ENCODE measurements at places on chromosomes 5 and 9.
A peak's percentile ranks its signal among the peaks of the same experiment; 100 is the strongest.

DNA sequence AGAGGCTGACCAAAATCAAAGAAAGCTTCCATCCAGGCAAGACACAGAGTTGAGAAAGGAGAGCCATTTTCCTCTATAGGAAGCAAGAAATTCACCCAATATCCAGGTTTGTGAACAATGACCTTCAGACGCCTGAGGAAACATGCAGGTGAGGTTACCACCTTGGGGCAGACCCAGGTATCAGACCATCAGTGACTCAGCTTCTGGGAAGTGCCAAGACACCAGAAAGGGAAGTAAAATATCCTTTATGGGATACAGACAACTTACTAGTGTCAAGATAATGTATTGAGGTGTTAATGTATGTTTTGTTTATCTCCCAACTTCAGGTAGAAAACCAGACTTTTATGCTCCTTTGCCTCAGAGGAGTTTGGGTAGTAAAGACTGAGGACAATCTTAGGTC lies 2.2 kb upstream of the DTWD2 start:
- no peaks in the 10 kb centered on the region for H3K27me3 ChIP-seq
- DNase-seq = no peak
- H3K4me3 ChIP-seq = no peak overlapping the region
- H3K27ac ChIP-seq = no peak overlapping the region
- no peaks in the 10 kb centered on the region for H3K36me3 ChIP-seq
- H3K4me1 ChIP-seq = peaks cover 18% of the 10 kb centered on the region

DNA sequence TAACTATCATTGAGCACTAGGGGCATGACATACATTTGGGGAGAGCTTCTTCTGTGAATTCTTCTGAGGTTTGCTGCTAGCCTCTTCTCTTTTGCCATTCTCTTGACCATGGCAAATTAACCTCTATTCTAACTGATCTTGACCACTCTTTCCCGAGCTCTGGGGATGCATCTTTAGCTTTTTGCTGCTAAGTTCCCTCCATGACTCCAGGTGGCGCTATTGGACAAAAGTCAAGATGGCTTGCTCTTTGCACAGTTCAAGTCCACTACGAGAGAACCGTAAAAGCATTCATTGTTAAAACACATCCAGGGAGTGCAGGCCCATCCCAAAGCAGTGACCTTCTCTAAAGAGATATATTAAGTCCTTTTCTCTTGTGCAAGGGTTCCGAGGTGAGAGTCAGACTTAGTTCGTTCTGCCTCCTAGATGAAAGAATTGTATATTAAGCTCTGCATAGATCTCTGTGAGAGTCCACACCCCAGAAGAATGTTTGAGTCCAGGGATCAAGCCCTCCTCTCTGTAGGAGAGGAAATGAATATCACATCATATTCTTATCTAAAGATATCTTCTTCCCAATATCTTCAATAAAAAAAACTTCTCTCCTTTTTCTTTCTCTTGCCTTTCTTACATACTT lies 1152.9 kb upstream of the CDH6 start:
- no peaks in the 10 kb centered on the region for H3K27me3 ChIP-seq
- H3K36me3 ChIP-seq = no peaks in the 10 kb centered on the region
- H3K4me1 ChIP-seq = no peaks in the 10 kb centered on the region
- no peak for DNase-seq
- H3K4me3 ChIP-seq = no peak overlapping the region
- H3K27ac ChIP-seq = no peak overlapping the region

DNA sequence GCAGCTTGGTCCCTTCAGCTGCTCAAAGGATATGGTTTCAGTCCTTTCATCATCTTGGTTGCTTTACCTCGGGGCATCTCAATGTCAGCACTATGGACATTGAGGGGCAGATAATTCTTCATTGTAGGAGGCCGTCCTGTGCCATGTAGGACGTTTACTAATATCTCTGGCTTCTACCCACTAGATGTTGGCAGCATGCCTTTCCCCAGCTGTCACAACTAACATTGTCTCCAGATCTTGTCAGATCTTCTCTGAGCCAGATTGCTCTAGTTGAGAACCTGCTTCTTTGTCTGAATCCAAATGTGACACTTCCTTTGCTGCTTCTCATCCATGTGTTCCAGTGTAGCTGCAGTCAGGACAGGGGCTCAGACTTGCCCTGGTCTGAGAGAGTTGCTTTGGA lies 10.3 kb downstream of the PTPA start:
- H3K27me3 ChIP-seq = no peaks in the 10 kb centered on the region
- no peak overlapping the region for H3K27ac ChIP-seq
- no peak for DNase-seq
- H3K4me1 ChIP-seq = no peaks in the 10 kb centered on the region
- H3K4me3 ChIP-seq = no peak overlapping the region

- H3K27me3 ChIP-seq = no peaks in the 10 kb centered on the region
- H3K36me3 ChIP-seq = no peaks in the 10 kb centered on the region
Observed at GRCh38 chr5:170365831-170366230, 23.3 kb downstream of the KCNMB1 start.

DNA sequence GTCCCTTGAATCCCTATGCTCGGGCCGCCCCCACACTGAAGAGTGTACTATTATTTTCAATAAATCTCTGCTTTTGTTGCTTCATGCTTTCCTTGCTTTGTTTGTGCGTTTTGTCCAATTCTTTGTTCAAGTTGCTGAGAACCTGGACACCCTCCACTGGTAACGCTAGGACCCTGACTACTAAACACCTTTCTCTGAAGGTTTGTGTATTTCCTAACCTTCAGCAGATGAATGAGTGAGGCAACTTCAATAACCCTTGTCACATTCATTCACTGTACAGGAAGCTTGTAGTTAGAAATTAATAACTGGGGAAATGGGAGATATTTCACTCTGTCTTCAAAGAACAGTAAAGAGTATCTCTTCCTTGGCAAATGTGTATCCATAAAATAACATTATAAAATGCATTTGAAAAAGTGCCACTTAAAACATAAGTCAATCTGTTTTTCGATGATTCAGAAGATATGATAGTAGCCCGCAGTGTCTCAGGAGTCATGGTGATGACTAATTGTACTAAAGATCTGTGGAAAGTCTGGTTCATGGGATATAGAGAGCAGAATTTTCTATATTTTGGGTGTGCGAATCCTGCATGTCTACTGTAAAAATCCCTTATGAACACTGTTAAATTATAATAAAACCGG lies 43.2 kb upstream of the ANKH start:
- DNase-seq = no peak
- H3K27me3 ChIP-seq = no peaks in the 10 kb centered on the region
- H3K36me3 ChIP-seq = no peaks in the 10 kb centered on the region
- peaks cover 27% of the 10 kb centered on the region for H3K4me1 ChIP-seq
- peak overlapping the region; percentile 13 for H3K27ac ChIP-seq

- H3K4me3 ChIP-seq = no peak overlapping the region
- no peaks in the 10 kb centered on the region for H3K36me3 ChIP-seq
- peak overlapping the region; percentile 18 for H3K27ac ChIP-seq
- DNase-seq = no peak
Observed at GRCh38 chr5:68891718-68892117, 202.1 kb upstream of the SLC30A5 start.

- DNase-seq = no peak
- H3K36me3 ChIP-seq = no peaks in the 10 kb centered on the region
- H3K27me3 ChIP-seq = no peaks in the 10 kb centered on the region
- H3K27ac ChIP-seq = no peak overlapping the region
- no peak overlapping the region for H3K4me3 ChIP-seq
- H3K4me1 ChIP-seq = peaks cover 7% of the 10 kb centered on the region
Observed at GRCh38 chr5:80934751-80935150, 25.4 kb upstream of the RASGRF2 start.

- H3K27me3 ChIP-seq = peaks cover 61% of the 10 kb centered on the region
- peaks cover 2% of the 10 kb centered on the region for H3K36me3 ChIP-seq
Observed at GRCh38 chr5:38559428-38559827, 3.0 kb upstream of the LIFR start.

GRCh38 chr5:173733021-173733420 lies 116.6 kb upstream of the BOD1 start:
- no peak for DNase-seq
- H3K4me3 ChIP-seq = no peak overlapping the region
- H3K4me1 ChIP-seq = no peaks in the 10 kb centered on the region

DNA sequence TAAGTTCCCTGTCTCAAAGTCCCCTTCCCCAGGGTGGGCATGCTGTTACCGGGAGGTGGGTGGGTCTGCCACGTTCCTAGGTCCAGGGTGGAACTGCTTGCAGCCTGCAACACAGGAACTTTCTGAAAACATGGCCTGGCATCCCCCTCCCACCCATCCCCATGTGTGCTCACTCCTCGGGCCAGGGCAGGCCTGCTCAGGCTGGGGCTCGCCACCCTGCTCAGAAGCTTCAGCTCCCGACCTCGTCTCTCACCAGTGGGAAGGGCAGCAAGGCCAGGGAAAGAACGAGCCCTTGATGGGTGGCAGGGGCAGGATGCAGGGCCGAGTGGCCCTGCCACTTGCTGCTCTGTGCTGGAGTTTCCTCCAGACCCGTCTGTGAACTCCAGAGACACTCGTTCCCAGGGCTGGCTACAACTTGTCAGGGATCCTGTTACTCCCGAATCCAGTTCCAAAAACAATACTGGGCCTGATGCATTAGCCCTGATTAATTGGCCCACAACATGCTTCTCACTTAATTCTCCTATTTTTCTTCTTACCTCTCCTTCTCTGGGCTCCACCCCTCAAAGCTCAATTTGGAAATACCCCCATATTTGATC lies 197.3 kb downstream of the SLIT3 start:
- H3K36me3 ChIP-seq = no peaks in the 10 kb centered on the region
- no peak overlapping the region for H3K4me3 ChIP-seq
- peaks cover 3% of the 10 kb centered on the region for H3K27me3 ChIP-seq
- H3K4me1 ChIP-seq = no peaks in the 10 kb centered on the region
- H3K27ac ChIP-seq = no peak overlapping the region
- no peak for DNase-seq

- no peaks in the 10 kb centered on the region for H3K27me3 ChIP-seq
- no peaks in the 10 kb centered on the region for H3K36me3 ChIP-seq
- DNase-seq = no peak
- no peak overlapping the region for H3K27ac ChIP-seq
- H3K4me3 ChIP-seq = no peak overlapping the region
Observed at GRCh38 chr5:98813755-98814154, 40.3 kb downstream of the RGMB start.

- H3K36me3 ChIP-seq = peaks cover 48% of the 10 kb centered on the region
- H3K27ac ChIP-seq = peak within 1 kb of the TSS; percentile 96
- peak within 1 kb of the TSS; percentile 94 for H3K4me3 ChIP-seq
- peaks cover 50% of the 10 kb centered on the region for H3K4me1 ChIP-seq
- no peaks in the 10 kb centered on the region for H3K27me3 ChIP-seq
Observed at GRCh38 chr5:175478384-175479124, at the start of gene SFXN1. SFXN1 (plus strand) TSS chr5:175478560; CDS start chr5:175492104, 13,544 bp downstream.

DNA sequence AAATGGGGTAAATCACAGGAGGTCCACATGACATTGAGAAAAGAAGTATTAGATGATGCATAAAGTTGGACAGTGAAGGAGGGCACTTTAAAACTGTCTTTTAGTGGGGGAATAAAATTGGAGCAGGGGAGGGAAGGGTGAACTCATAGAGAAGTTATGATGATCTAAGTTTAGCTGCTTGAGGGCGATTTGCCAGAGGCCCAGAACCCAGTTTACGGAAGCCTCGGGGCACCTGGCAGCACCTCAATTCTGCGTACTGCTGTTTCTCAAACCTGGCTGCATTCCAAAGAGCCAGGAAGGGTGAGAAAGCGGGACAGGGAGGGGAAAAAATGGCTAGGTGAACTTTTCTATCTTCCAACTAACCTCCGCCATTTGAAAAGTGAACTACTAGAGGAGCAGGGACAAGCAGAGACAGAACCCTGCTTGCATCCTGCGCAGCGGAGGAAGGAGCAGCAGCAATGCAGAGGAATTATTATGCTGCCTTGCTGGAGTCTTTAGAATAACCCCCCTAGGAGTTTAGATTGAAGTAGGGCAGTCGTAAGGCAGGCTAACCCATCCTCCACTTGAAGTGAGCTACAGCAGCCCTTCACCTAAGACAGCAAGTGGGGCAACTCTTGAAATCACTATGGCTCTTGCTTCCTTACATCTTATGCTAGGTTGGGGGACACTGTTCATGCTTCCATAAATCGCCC lies 316.8 kb downstream of the BRINP1 start:
- H3K27me3 ChIP-seq = no peaks in the 10 kb centered on the region
- no peak overlapping the region for H3K4me3 ChIP-seq
- no peaks in the 10 kb centered on the region for H3K36me3 ChIP-seq
- no peak for DNase-seq
- no peaks in the 10 kb centered on the region for H3K4me1 ChIP-seq
- H3K27ac ChIP-seq = no peak overlapping the region

- no peaks in the 10 kb centered on the region for H3K36me3 ChIP-seq
- H3K4me1 ChIP-seq = no peaks in the 10 kb centered on the region
- no peak overlapping the region for H3K4me3 ChIP-seq
Observed at GRCh38 chr9:80378669-80379293, 807.0 kb downstream of the TLE4 start.

GRCh38 chr9:4792054-4792571 lies 631 bp upstream of the RCL1 start:
- H3K36me3 ChIP-seq = peaks cover 39% of the 10 kb centered on the region
- H3K4me1 ChIP-seq = peaks cover 59% of the 10 kb centered on the region
- H3K27me3 ChIP-seq = no peaks in the 10 kb centered on the region
- H3K4me3 ChIP-seq = peak overlapping the region; percentile 98

DNA sequence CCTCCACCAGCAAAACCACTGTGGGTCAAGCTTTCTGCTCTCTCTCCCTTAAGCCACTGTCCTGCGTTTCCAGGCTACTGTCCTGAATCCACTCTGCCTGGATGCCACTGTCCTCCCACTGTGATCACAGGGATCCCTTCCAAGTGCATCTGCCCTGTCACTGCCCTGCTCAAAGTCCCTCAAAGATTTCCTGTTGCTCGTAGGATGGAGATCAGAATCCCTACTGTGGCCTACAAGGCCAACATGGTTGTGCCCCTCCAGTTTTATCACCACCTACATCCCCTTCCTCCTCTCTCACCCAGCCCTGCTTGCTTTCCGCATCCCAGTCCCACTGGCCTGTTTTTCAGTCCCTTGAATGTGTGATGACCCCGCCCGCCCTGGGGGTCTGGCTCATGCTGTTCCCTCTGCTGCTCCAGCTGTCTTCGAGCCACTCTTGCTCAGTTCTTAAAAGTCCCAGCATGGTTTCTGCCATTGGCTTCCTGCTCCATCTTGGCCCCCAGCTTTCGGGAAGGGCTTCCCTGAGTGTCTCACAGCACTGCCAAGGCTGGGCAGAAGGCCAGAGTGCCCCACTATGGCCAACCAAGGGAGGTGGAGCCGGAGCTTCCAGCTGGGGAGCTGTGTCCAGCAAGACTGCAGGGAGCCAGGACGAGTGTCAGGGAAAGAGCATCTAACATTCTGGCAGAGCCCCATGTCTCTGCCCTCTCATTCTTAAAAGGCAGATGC lies 12.9 kb upstream of the FRRS1L start:
- H3K4me3 ChIP-seq = no peak overlapping the region
- DNase-seq = no peak
- H3K27ac ChIP-seq = no peak overlapping the region
- H3K27me3 ChIP-seq = peaks cover 12% of the 10 kb centered on the region

- no peaks in the 10 kb centered on the region for H3K4me1 ChIP-seq
Observed at GRCh38 chr5:12707560-12707959, 803.3 kb upstream of the CTNND2 start.

DNA sequence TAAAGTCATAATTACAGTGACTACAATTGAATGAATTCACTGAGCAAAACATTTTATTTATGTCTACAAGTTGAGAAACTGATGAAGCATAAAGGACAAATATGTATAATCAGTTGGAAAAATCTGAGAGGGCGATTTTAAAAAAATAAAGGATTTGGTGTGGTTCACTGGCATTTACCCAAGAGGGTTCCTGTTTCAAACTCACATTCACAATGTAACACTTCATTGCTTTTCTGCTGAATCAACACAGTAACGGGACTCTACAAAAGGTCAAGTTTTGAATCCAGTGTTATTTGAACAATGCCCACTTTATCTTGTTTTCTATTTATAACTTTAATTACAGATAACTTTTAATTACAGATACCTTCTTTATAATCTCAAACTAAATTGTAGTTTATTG lies 138.6 kb downstream of the NUDT12 start:
- no peak for DNase-seq
- no peaks in the 10 kb centered on the region for H3K4me1 ChIP-seq
- H3K36me3 ChIP-seq = no peaks in the 10 kb centered on the region
- no peak overlapping the region for H3K4me3 ChIP-seq
- H3K27me3 ChIP-seq = peaks cover 14% of the 10 kb centered on the region
- no peak overlapping the region for H3K27ac ChIP-seq
